ENCODE measurements at places on chromosomes 5 and 9.

DNA sequence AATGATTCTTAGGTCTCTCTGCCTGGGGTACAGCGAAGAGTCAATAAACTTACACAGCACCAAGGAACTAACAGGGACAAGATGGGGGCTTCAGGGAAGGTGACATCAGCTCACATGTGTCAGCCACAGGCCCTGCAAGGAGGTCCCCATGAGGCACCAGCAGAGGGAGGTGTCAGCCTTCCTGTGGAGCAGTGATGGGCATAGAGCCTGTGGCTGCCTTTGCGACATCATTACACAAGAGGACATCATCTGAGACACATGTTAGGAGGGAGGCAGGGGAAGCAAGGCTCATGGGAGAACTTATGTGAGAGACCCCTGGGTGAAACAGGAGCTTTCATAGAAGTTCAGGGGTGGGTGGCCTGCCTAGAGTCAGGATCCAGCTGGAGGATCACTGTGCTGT is 389.6 kb downstream of the SEMA5A start:
- peak; percentile 30 for DNase-seq

- DNase-seq, result no peak
Observed at GRCh38 chr5:8842971-8843551, 702.8 kb downstream of the SEMA5A start.

GRCh38 chr9:6592791-6593190 is 52.7 kb downstream of the GLDC start:
- DNase-seq, result no peak

DNA sequence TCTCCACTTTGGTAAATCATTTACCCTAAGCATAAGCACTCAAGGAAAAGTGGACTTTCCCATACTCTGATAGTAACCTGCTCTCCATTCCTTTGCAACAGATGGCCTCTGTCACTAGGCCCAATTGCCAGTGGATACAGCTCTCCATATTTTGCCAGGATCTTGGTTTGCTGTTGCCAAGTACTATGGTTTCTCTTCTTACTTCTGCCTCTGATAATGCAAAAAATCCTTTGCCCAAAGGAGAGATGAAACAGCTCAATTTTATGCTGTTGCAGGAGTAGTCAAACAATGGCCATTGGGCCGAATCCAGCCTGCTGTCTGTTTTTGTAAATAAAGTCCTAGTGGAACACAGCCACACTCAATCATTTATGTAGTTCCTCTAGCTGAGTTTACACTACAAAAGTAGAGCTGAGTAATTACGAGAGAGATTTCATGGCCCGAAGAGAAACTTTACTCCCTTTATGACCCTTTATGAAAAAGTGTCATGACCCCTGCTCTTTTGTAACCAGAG is 92.5 kb downstream of the HTR4 start:
- DNase-seq, result no peak

GRCh38 chr9:33924978-33925797 is 108.2 kb downstream of the UBE2R2 start:
- peak; percentile 16 for DNase-seq

DNA sequence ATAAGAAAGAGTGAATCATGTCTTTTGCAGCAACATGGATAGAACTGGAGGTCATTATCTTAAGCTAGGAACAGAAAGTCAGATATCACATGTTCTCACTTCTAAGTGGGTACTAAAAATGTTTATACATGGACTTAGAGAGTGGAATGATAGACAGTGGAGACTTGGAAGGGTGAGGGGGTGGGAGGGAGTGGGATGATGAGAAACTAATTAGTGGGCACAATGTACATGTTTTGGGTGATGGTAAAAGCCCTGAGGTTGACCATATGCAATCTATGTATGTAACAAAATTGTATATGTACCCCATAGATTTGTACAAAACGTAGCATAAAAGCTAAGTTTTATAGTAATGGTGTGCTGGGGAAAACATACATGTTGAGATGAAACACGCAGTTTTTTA is 25.3 kb downstream of the CSNK1G3 start:
- no peak for DNase-seq

GRCh38 chr9:6047020-6047419 is 31.6 kb upstream of the RANBP6 start:
- DNase-seq, result no peak

GRCh38 chr9:132141948-132142594 is 19.8 kb upstream of the NTNG2 start:
- DNase-seq, result no peak

GRCh38 chr5:176317534-176318374 is 43.8 kb downstream of the KIAA1191 start:
- no peak for DNase-seq

- DNase-seq, result no peak
Observed at GRCh38 chr5:141797425-141797824, 80.8 kb downstream of the PCDH1 start.

DNA sequence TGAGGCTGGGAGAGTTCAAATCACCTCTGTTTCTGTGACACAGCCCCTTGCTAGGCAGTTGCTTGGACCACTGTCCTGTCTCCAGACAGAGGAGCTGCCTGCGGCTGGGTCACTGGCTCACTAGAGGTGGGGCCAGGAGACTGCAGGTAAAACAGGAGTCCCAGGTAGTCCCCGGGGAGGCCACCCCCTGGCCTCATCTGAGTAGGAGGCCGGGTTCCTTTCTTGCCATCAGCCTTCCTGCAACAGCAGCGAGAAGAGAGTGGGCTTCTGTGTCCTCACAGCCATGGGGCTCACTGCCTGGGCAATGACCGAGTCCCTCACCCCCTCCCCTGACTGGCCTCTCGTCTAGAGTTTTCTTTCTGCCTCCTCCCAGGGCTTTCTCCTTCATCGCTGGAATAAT is 197.5 kb downstream of the CDK5RAP2 start:
- DNase-seq, result no peak

DNA sequence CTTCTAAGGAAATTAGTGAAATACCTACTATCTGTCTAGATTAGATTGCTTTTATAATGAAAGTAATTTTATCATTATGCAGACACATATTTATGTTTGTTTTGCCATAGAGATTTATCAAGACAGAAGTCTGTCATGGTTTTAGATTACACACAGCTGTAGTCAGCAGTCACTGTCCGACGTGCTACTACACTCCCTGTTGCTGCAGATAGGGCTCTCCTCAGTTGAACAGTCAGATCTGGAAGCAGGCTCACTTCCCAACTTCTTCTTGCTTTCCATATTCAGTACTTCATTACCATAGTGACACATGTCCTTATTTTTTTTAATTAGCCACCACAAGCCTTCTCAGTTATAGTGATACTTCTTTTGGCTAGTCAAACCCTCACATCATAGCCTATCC is 329.9 kb upstream of the ITGA1 start:
- no peak for DNase-seq

- DNase-seq, result no peak
Observed at GRCh38 chr9:116718111-116718510, 31.0 kb downstream of the TRIM32 start.

DNA sequence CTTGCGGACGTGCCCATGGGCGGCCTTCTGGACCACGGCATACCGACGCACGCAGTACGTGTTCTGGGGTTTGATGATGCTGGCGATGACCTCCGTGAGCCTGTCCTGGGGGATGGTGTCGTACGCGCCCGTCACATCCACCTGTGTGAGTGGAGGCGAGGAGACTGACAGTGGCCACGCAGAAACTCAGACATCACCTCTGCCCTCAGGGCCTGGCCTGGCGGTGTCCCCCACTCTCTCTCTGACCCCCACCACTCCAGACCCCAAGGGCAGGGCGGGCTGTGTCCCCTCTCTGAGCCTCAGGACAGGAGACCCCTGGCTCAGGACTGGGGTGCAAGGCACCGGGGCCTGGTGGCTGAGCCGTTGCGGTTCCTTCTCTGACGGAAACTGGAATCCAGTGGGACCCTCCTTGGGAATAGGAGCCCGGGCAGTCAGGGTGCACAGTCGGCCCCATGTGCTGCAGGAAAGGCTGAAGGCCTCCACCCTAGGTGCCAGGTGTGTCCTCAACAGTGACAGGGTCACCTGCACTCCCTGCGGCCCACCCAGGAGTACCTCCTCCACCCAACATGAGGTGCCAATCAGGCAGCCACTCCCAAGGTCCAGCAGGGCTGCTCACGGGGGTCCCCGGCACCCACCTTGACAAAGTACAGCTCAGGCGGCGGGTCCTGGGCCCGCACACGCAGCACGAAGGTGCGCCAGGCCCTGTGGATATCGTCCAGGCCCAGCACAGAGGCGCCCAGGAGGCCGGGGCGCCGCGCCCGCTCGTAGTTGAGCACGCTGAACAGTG is 16.0 kb downstream of the TERT start:
- no peak for DNase-seq

- no peak for DNase-seq
Observed at GRCh38 chr5:175275097-175275496, 168.9 kb downstream of the DRD1 start.

DNA sequence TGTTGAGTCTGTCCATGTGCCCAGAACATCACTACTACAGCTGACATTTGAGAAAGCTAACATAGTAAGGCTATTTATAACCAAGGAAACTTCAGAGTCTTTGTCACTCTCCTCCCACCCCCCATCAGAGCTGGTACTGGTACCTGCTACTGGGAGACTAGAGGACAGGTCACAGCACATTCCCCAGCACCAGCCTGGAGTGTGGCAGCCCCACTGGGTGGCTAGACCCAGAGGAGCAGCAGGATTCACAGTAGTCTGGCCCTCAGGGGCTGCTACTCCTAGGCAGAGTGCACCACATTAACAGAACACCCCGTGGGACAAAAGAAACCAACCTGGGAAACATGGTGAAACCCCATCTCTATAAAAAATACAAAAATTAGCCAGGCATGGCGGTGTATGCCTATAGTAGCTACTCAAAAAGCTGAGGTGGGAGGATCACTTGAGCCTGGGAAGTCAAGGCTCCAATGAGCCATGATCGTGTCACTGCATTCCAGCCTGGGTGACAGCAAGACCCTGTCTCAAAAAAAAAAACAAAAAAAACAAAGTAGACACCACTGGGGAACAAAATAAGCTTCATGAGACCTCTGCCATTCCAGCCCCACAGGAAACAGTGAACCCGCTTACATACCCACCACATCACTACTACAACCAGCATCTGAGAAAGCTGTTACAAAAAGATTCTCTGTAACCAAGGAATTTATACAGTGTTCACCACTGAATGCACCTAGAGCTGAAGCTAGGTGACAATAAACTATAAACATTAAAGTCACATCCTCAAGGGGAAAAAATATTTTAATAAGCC is 26.3 kb upstream of the PTGER4 start:
- no peak for DNase-seq

DNA sequence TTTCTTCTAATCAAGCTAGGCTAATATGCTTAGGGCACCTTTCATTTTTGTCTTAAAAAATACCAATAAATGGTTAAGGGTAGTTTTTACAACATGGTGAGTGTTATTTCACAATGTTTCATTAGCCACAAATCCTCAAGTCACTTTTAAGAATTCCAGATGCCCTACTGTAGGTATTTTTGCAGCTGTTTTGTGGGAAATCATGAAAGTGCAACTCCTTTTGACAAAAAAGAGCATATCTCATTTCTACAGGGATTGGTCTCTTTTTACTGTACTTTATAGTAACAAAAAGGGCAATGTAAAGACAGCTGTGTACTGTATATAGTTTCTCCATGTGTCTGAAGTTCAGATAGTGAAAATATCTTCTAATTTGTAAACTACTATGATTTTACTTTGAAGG is 28.3 kb upstream of the GAS1 start:
- no peak for DNase-seq

DNA sequence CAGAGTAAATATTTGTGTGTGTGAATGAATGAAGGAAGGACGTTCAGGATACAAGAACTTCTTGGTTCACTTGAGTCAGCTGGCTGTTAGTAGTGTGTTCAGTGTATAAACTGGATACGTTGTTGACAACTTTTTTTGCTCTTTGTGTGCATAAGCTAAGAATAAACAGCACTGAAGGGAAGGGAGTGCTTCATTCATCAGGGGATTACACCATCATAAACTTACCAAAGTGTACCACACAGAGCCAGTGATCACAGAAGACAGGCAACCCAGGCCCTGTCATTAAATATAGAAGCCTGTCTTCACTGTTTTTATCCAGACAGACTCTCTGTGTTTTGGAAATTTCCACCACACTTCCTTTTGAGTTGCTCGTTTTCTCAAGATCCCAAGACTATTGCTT is 55.5 kb upstream of the MEF2C start:
- no peak for DNase-seq

- no peak for DNase-seq
Observed at GRCh38 chr5:66987126-66987525, 209.5 kb downstream of the CD180 start.

- no peak for DNase-seq
Observed at GRCh38 chr5:10730043-10730351, 31.0 kb downstream of the DAP start.

- peak; percentile 74 for DNase-seq
Observed at GRCh38 chr5:91126448-91126847, 256.7 kb downstream of the ARRDC3 start.

DNA sequence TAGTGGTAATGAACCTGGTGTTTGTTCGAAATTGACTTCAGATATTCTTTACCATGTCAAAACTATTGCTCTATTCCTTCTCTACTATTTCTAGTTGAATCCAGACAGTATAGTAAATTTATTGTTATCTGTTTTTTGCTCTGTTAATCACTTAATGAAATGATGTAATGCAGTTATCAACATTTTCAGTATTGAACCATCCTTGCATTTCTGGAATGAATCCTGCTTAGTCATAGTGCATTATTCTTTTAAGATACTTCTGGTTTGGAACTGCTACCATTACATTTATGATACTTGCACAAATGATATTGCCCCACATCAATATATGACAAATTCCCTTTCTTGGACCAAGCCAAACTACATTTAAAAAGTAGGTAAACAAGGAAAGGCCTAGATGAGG is 554.0 kb upstream of the KLF4 start:
- no peak for DNase-seq

GRCh38 chr9:134326724-134327601 is 708 bp downstream of the RXRA start:
- DNase-seq, result no peak

- no peak for DNase-seq
Observed at GRCh38 chr9:75089373-75089766, 1.1 kb downstream of the OSTF1 start.

DNA sequence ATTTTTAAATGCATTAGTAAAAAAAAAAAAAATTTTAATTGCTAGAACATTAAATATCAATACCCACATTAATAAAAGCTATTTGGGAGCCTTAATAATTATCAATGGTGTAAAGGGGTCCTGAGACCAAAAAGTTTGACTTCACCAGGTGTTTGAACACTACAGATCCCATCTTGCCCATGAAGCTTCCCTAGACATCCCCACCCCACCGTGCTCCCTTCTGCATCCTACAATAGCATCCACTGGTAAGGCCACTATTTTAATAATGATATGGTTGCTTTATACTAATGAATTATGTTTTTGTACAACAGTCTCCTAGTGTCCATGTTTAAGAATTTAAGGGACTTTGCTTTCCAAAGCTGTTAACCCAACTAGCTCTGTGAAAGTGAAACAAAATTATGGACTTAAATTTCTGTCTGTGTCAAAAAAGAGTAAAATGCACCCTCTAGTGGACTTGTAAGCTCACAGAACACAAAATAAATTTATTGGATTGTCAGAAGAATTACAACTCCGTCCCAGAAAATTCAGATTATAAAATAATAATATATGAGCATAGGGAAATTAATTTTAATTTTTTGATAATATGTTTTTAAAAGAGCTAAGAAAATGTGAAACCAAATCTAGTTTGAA is 76.0 kb downstream of the ARL15 start:
- peak; percentile 26 for DNase-seq

GRCh38 chr5:149036168-149036567 is 26.7 kb downstream of the SH3TC2 start:
- no peak for DNase-seq

- no peak for DNase-seq
Observed at GRCh38 chr9:89448381-89448780, 49.5 kb downstream of the SEMA4D start.

All from AG04450 (cell line).